ENCODE measurements at places on chromosomes 7 and 10.

DNA sequence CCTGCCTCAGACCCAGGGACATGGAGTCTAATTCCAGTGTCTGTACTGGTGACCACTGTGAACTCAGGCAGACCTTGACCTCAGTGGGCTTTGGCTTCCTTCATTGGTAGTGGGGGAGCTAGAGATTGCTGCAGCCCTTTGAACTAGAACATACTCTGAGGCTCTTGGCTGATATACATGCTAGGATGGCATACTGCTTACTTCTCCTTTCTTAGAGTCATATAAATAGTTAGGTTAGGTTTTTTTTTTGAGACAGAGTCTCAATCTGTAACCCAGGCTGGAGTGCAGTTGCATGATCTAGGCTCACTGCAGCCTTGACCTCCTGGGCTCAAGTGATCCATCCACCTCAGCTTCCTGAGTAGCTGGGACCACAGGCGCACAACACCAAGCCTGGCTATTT is 49.7 kb downstream of the TMEM178B start:
- no peak for DNase-seq

DNA sequence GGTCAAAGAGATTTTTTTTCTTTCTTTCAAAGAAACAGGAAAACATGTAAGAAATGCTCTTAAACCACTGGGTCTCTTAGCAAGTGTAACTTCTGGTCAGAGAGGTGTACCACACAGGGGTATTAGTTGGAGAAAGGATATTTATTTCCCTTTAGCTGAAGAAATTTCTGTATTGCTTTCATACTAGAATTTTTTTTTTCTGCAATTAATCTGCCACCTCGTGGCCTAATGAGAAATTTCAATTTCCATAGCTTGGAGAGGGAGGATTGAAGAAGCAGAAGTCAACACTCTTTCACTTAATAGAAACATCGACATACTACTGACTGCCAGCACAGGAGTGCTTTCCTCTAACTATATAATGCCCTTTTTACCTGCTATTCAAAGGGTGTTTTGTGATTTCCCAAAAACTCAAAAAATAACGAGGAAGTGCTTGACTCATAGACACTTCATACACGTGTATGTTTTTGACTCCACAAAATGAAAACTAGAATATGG is 177.6 kb upstream of the NAMPT start:
- no peak for DNase-seq

GRCh38 chr7:129495987-129496386 is 6.3 kb upstream of the SMKR1 start:
- no peak for DNase-seq

DNA sequence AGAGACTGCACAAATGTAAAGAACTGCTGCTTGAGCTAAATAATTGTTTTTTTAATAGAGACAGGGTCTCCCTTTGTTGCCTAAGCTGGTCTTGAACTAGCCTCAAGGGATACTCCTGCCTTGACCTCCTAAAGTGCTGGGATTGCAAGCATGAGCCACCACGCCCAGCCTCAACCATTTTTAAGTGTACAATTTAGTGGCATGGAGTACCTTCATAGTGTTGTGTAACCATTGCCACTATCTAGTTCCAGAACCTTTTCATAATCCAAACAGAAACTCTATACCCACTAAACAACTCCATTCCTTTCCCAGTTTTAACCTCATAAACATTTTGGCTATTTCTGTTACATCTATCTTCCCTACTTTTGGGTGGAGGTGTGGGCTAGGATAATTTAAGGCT is 6.7 kb downstream of the EIF4H start:
- no peak for DNase-seq

DNA sequence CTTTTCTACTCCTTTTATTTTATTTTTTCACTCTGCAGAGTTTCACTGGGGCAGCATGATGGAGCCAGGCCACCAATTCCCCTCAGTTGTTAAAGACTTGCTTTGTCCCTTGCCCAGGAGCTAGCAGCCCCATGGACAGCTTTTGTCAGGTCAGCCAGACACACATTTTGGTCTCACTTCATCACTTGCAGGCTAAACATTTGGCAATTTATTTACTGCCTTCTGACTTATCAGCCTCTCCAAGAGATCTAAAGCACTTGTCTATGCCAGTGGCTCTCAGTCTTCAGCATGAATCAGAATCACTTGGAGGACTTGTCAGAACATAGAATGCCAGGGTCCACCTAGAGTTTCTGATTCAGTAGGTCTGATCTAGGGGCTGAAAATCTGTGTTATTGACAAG is 66.4 kb upstream of the GDF10 start:
- DNase-seq = no peak

GRCh38 chr10:107059068-107059804 is 105.3 kb downstream of the SORCS1 start:
- no peak for DNase-seq
